Epithelial cell of proximal tubule (primary cell): ENCODE measurements at places on chromosomes 7 and 10.

- DNase-seq = no peak
Observed at GRCh38 chr7:76074306-76074971, 26.5 kb downstream of the MDH2 start.

GRCh38 chr10:26090026-26090425 is 126.5 kb upstream of the GAD2 start:
- DNase-seq = no peak

DNA sequence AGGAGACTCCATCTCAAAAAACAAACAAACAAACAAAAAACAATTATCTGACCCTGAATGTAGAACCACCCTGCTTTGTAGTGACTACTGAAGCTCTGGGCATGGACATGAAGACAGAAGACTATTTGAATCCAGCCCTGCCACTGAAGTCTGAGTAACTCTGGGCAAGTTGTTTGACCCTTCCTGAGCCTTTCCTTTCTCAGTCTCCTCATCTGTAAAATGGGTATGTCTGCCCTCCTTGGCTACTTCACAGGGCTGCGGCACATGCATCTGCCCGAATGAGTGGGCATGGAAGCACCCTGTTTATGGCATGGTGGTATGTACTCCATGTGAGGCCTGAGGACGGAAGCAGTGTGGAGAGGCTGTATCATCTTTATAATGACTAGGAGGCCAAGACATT is 22.2 kb upstream of the MALSU1 start:
- no peak for DNase-seq

DNA sequence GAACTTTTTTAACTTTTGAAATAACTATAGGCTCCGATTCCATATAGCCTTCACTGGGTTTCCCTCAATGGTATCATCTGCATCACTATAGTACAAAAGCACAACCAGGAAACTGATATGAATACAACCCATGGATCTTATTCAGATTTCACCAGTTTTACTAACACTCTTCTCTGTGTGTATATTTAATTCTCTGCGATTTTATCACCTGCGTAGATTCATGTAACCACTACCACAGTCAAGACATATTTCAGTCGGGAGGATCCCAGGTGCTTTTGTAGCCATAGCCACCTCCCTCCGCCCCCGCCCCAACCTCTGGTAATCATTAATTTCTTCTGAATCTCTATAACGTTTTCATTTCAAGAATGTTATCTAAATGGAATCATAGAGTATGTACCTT is 82.8 kb upstream of the C7orf33 start:
- no peak for DNase-seq

DNA sequence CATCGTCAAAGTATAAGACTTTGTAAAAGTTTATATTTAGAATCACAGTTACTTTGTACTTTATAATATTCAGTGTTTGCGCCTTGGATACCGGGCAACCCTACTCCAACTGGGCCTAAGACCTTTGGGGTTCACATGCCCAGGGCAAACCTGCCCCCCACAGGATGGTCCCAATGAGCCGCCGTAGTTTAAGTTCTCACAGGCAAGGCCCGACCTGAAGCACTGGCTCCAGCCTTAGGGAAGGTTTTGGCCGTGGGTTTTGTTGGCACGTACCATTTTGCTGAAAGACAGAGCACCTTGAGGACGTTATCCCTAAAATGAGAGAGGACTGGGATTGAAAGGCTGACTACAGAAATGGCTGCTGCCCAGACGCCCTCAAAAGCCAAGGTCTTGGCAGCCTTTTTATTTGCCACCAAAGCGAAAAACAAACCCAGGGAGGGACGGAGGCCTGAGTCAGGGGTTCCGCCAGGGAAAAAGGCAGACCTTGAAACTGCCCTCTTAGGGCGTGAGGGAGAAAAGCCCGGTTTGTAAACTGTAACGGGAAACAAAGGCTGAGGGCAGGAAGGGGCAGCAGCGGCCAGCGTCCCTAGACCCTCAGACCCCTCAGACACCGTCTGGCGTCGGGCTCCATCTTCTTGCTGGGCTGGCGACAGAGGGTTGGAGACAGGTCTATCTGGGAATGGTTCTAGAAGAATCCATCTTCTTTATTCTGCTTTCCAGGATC is at the start of gene CCDC172:
CCDC172 (plus strand) TSS at position 222 of the 724 bp plus-strand sequence. CDS start 564 bp downstream, outside the sequence.
- no peak for DNase-seq

- no peak for DNase-seq
Observed at GRCh38 chr7:70893422-70893821, 238.5 kb upstream of the GALNT17 start.

GRCh38 chr10:22651276-22651980 is 63.0 kb downstream of the PIP4K2A start:
- DNase-seq = no peak

DNA sequence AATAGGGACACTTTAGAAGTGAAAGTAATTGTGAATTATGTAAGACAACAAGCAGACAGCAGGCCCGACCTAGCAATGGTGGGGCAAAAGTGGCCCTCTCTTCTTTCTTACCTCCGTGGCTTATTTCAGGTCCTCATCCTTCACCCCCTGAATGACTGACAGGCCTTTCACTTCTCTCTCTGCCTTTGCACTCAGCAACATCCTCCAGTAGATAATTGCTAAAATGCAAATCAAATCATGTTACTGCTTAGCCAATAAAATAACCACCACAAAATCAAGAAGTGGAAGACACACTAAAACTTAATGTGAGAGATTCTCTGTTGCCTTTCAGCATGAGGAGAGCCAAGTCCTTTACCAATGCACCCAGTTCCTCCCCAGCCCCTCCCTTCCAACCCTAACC is 274.6 kb upstream of the ZNF32 start:
- DNase-seq = no peak

DNA sequence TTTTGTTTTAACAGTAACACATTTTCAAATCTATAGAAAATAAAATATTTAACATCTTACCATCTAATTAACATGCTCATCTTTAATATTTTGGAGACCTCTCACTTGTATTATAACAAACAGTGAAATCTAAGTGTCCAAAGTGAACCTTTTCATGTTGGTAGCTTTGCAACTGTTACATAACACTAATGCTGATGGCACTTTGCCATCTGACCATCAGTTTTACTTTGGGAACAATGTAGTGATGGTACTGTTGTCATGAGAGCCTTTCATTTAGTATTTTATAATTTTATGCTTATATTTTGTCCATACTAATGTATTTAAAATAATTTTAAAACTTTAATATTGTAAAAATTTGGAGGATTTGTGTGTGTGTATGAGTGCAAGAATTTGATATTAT is 1017.0 kb upstream of the KCND2 start:
- DNase-seq = no peak
